ENCODE measurements at places on chromosomes 4 and X.

DNA sequence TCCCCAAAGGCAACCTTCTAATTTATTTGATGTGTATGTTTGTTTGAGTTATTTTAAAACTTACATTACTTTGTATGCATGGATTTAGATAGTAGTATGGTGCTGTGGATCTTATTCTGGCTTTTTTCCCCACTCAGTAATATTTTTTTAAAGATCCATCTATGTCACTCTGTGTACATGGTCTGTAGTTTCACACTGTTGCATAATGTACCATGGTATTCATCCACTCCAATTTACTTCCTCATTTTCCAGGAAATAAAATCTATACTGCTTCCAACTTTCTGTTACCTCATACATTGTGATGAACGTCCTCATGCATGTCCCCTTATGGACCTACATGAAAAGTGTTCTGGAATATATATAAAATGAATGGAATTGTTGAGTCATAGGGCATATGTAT is 17.6 kb downstream of the ARMCX2 start:
- no peak for DNase-seq

DNA sequence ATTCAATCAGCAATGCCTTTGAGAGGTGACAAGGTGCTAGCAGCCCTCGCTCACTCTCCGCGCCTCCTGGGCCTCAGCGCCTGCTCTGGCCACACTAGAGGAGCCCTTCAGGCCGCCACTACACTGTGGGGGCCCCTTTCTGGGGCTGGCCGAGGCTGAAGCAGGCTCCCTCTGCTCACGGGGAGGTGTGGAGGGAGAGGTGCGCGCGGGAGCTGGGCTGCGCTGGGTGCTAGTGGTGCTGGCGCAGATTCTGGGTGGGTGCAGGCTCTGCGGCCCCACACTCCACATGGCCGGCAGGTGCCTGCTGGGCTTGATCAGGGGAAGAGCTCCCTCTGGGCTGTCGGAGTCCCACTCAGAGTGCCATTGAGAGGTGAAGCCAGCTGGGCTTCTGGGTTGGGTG is 351.0 kb downstream of the GASK1B start:
- no peak for DNase-seq

DNA sequence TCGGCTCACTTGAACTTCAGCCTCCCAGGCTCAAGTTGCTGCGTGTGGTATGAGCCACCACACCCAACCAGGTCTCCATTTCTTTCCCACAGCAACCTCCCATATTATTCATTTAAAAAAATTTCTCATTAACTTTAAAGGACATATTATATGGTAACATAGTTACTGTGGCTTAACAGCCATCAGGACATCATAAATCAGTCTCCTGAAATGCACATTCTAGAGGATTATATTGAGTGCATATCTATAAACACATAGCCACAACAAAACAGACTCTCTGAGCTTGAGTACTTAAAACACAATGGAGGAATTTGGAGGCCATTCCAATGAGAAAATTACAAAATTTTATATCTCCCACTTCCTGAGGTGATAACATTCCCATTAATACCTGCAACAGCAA is 61.5 kb downstream of the CORIN start:
- no peak for DNase-seq

DNA sequence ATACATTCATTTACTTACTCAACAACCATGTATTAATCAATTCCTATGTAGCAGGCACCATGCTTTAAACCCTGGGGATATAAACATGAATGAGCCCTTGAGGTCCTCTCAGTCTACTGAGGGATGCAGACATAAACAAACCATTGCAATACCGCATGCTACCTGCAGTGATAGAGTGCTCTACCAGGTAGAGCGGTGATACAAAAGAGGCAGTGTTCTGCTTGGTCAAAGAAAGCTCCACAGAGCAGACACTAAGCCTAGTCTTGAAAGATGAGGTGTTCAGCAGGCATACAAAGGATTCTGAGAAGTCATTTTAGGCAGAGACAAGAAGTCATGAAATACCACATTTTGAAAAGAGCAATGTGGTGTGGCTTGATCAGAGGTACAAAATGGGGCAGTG is 26.9 kb upstream of the AMOT start:
- DNase-seq = peak; percentile 26

DNA sequence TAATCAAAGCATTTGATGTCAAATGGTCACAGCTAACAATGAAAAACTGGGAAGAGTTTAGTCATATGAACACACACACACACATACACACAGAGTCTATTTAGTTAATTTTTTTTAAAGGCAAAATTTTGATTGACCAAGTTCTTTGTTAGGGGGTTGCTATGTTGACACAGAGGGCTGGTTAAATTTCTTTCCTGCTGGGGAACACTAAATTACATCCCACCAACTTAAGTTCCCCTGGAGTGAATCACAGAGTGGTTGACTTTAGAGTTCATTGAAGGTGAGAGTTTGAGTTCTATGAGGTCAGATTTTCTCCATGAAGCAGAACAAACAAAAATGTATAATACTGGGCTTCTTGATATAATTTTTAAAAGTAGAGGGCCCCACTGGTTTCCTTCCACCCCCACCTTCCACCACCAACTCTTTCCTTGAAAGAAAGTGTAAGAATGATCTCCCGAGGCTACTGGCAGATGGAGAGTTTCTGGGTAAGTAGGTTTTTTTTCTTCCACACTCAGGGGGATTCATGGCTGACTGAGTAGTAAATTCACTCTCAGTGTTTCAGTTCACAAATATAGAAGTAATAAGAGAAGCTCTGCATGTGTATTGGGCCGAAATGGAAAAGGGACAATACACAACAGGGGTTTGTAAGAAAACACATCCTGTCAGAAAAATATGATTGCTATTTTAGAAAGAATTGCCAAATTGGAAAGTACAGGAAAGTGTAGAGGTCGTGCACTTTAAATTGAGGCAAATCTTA is 917.0 kb upstream of the LCORL start:
- DNase-seq = no peak

GRCh38 chr4:22553560-22553959 is 37.7 kb upstream of the ADGRA3 start:
- DNase-seq = no peak

DNA sequence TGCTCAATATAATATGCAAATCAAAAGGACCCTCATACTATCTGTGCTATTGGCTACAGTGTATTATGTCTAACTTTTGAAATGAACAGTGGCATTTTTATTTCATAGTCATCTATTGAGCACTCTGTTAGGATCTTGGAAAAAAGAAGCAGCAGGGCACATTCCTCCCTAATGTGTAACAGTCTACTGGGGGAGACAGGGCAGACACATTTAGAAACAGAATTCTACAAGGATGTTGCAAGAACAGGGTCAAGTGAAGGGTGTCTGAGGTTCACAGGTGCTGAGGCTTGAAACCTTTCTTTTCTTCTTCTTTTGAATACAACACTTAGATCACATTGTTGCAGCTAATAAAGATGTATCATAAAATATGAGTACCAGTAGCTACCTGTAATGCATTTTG is 129.7 kb upstream of the SLC4A4 start:
- DNase-seq = no peak

DNA sequence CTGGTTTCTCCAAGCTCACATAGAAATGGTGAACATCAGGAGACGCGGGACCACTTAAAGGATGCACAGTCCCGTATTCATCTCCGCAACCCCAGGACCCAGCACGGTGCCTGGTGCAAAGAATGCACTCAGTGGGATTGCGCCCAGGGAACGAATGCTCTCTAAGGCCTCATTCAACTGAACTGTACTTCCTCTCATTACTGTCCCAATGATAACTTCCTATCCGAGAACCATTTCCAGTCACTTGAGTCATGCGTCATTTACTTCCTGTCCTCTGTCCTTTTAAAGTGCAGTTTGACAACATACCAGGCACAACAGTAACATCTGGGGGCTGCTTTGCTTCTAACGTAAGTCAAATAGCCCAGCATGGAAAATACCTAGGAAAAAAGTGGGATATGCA is 75.7 kb downstream of the RBM47 start:
- DNase-seq = no peak

GRCh38 chrX:73836956-73837477 is 274.0 kb downstream of the CHIC1 start:
- DNase-seq = no peak

DNA sequence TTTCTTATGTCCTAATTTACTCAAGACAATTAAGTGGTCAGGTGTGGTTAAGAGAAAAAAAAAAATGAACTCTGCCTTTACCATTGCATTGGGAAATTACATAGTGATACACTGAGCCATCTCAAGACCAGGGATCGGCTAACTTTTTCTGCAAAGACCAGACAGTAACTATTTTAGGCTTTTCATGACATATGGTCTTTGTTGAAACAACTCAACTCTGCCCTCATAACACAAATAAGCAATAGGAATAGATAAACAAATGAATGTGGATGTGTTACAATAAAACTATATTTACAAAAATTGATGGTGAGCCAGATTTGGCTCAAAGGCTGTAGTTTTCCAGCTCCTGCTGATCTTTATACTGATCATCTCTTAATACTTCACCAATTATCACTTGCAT is 632.6 kb upstream of the INTU start:
- no peak for DNase-seq

DNA sequence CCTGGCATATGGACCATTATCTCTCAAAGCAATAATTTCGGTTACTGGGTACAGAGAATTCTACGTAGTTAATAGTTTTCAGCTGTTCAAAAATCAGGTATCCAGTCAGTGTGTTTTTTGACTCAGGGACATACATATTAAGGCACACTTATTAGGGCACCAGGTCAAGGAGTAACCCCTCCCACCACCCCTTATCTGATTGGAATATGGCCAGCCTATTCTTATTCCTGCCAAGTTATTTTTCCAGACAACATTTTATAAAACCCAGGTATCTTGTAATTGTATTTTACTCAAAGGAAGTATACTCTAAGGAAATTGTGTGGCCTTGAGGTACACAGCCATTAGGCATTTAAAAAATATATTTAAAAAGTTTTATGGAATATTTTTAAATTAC is 4.3 kb downstream of the ZFX start:
- DNase-seq = no peak

DNA sequence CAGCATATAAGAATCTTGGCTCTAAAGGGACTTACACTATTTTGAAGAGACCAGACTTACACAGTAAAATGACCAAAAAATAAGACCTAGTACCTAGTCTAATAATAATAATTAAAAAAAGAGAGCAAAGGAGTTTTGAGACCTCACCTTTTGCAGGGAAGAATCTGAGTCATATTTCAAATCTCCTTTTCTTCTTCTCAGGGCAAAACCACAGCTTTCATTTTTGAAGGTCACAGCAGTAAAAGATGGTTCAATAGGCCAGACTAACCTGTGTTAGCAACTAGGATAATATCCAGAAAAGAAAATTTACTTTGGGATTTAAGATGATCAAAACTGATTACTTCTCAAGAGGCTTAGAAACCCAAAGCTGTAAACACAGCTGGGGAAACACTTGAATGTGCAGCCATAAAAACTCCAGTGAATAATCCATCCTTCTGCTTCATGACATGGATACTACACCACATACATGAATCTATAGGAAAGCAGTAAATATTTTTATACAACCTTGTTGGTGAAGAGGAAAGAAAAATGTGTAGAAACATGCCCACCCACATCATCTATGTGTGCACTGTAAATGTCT is 25.9 kb upstream of the LNX1 start:
- no peak for DNase-seq

GRCh38 chr4:150722908-150723362 is 141.0 kb downstream of the MAB21L2 start:
- DNase-seq = peak; percentile 30

DNA sequence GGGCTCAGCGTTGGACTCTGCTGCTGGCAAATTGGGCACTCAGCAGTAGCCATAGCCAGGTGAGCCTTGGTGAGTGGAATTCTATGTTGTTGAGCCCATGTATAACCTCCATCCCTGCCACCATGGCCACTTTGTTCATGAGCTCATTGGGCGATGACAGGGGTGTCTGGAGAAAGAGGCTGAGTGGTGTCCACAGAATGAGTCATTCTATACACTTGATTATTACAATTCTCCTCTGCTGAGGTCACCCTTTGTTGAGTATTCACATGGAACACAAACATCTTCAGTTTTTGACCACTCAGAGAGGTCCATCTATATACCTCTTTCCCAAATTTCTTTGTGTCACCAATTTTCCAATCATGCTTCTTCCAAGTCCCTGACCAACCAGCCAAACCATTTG is 1341.7 kb downstream of the PCDH7 start:
- DNase-seq = no peak

DNA sequence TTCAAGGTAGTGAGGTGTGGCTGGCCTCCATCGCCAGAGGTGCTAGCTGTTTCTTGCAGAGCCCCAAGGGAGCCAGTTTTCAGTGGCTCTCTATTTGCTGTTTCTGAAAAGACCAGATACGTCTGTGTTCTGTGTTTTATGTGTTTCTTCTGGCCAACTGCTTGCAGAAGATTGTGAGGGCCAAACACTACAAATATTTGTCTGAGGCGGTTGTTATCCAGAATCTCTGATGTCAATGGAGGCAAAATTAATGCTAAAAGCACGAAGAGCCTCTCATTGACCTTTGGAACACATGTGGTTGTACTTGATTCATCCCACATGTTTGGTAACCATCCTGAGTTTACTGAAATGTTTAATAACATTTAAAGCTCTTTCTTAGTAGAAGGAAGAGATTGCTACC is 113.9 kb downstream of the CT47B1 start:
- no peak for DNase-seq

DNA sequence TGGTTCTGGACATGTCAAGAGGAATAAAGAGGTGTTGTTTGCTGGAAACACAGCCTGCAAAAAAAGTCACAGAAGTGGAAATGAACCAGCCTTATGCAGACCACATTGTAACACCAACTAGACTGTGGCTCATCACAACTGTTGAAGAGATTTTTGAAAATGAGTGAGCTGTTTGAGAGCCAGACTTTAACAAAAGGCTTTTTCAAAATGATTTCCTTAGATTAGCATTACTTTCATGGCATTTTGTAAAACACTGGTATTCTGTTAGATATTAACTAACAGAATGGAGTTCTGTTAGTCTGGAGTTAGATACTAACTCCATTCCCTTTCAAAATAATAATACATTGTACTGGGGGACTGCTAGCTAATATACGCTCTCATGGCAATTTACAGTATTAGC is 60.6 kb upstream of the GABRA2 start:
- no peak for DNase-seq

DNA sequence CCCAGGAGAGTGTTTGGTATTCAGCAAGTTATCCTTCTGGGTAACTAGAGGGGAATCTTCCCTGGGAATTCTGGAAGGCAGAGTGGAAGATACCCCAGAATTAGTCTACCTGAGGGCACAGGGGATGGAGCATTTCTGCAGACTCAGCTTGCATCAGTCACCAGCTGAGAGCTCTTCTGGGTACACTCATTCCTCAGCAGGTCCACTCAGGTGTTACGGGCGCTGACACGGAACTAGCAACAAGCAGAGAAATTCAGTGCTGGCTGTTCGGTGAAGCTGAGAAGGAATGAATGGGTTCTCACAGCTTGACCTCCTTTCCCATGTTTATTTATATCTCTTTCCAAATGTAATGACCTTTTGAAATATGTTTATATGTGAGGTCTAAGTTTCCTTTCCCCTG is 106.0 kb upstream of the PNPLA4 start:
- no peak for DNase-seq

DNA sequence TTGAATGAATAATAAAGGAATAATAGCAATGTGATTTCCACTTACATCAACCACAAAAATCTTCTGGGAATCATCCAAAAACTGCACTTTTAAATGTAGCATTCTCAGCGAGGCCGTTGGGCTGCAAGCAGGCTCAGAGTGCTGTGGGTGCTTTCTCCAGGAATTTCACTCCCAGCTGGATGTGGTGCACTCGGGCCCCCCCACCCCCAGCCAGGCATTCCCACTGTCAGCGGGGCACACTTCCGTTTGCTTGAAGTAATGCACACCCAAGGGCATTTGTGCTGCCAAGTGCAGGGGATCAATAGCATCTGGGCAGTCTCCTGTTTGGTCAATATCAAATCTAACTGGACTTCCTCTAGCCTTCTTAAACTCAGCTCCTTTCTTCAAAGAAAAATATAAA is at the start of gene FRMD7:
FRMD7 (minus strand) TSS at position 278 of the 400 bp plus-strand sequence; CDS start at position 102, 176 bp downstream.
- DNase-seq = no peak

Measured in HuH-7 (cell line).